ENCODE measurements at places on chromosomes 1 and 21.

DNA sequence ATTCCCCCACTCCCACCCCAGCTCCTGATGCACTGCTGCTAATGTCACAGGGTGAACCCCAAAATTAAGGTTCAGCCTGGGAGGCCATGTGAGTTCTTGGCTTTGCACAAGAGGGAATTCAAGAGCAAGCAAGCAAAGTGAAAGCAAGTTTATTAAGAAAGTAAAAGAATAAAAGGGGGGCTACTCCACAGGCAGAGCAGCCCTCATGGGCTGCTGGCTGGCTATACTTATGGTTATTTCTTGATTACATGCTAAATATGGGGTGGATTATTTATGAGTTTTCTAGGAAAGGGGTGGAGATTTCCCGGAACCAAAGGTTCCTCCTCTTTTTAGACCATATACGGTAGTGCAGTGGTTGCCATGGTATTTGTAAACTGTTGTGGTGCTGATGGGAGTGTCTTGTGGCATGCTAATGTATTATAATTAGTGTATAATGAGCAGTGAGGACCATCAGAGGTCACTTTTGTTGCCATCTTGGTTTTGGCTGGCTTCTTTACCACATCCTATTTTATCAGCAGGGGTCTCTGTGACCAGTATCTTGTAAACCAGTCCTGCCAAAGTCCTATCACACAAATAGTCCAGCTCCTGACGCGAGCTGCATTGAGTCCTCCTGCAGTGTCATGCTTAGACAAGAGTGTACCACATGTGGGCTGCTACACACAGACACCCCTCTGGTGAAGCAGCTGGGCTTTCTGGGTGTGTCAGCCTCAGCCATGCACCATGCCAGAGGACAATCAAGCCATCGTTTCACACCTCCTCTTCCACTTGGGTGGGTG, 46.4 kb upstream of the CSF1 start:
- DNase-seq = no peak

GRCh38 chr1:28882009-28882628, 32.2 kb upstream of the EPB41 start:
- peak; percentile 78 for DNase-seq

DNA sequence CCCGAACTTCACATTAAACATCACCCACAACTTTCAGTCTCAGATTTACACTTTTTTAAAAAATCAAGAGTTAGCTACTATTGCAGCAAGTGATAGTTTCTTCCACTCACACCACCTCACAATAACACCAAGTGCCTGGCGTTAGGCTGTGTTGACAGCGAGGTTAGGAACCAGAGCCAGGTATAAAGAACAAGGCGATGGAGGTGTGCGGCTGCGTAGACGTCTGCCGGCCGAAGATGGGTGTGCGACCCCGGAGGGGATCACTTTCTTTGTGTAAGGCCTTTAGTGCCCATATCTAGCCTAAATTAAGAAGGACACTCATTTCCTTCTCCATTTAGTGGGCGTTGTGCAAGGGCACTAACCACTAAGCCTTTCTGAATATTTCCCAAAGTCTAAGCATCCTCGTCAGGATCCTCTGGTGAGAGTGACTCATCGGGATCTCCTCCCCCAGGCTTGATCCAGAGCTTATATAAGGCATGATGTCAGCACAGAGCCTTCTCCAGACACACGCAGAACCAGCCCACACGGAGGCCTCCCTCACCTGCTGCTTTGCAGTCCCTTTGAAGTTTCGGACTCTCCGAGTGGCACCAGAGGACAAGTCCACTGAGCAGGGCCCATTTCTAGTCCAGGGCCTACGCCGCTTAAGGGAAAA, 11.8 kb downstream of the NHLH2 start:
- no peak for DNase-seq

GRCh38 chr1:178330848-178331497, 165.8 kb downstream of the CLEC20A start:
- no peak for DNase-seq

GRCh38 chr1:66968574-66968973, 43.8 kb downstream of the MIER1 start:
- no peak for DNase-seq
